RKO (cell line): ENCODE measurements at places on chromosomes 6 and 20.

GRCh38 chr6:145313041-145313855, 422.1 kb downstream of the EPM2A start:
- DNase-seq = no peak

DNA sequence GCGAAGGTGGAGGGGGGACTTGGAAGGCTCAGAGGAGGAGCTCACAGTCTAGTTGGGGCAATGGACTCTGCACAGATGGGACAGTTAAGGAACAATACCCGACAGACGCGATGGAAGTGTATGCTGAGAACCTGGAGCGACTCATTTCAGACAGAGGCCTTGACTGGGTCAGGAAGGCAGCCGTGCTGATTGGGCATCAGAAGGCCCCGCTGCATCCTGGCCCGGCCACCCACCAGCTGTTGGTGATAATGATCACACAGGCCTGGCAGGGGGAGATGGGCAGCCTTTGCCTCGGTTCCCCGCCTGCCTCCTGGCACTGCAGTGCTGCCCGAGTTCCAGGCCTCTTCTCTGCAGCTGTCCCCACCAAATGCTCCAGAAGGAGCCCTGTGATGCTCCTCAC, 62.4 kb downstream of the MDGA1 start:
- DNase-seq = no peak

DNA sequence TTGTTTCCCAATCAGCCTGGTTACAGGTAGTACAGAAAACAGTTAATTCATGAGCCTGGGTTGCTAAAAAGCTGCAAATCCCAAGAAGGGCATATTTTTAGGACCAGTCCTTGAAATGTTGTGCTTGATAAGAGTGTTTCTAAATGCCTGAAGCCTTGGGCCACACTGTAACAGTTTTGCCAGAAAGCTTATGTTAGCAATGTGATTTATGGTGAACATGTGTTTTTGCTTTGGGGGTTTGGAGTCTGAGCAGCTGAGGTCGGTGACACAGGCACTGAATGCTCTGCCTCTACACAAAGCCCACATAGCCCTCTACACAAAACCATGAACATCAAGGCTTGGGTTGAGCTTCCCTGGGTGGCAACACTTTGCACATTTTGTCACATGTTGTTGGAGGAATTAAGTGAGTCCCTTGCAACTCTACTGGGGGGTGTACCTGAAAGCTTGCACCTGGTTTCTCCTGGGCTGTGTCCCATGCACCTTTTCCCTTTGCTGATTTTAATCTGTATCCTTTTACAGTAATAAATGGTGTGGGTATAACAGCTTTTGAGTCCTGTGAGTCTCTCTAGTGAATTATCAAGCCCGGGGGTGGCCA, 22.2 kb downstream of the AHI1 start:
- DNase-seq = no peak

- DNase-seq = no peak
Measured at GRCh38 chr6:29954272-29954671, 11.9 kb downstream of the HLA-A start.

DNA sequence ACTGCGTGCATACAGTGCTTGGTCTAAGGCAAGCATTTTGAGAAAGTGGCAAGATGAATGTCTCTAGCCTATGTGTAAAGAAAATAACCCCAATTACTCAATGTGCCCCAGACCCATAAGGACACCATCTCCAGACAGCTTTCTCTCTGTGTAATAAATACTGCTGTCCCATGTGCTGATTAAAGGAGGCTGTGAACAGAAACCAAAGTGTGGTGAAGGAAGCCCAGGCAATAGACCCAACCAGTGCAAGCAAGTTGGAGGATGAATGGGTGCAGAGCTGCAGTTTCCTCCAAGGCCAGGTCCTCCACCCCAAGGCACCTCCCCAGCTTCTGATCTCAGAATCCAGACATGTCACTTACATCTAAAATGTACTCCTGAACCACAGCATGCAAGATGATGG, 60.6 kb downstream of the TRAM2 start:
- DNase-seq = no peak

GRCh38 chr20:57808264-57809070, 98.7 kb upstream of the PMEPA1 start:
- no peak for DNase-seq
